Transverse colon (tissue), 4 donors: ENCODE measurements at places on chromosomes 11 and 22. TPM values are rescaled to one million over a fixed set of nuclear protein-coding genes. Genes with fewer than 3 reads are reported as not detected.

DNA sequence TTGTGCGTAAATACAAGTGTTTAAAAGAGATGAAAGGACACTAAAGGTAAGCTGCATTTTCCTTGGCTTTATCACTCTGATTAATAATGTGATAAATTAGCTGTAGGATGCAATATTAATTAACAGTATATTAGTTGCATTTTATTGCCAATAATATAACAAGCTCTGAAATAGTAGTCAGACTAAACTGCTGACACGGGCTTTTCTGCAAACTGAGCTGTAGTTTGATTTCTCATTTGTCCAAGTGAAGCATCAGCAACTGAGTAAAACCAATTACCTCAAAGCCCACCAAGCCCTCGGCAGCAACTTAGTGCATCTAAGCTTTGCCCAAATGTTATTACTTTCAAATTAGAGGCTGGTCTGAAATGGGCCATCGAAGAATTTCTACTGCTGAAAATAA is 33.5 kb downstream of the ARL14EP start:
- no peaks in the 10 kb centered on the region for H3K4me1 ChIP-seq
- H3K4me3 ChIP-seq, result no peak overlapping the region
- no peaks in the 10 kb centered on the region for H3K27me3 ChIP-seq
- H3K27ac ChIP-seq, result no peak overlapping the region

- peaks cover 12% of the 10 kb centered on the region for H3K4me1 ChIP-seq
- no peak overlapping the region for H3K4me3 ChIP-seq
- no peak for DNase-seq
- no peaks in the 10 kb centered on the region for H3K27me3 ChIP-seq
- H3K27ac ChIP-seq, result no peak overlapping the region
Observed at GRCh38 chr22:18096823-18097222, 13.8 kb upstream of the TUBA8 start.

The RGL4 gene
- total RNA-seq, result not detected

The CCDC73 gene
- total RNA-seq, result not detected

- H3K4me1 ChIP-seq, result peaks cover 15% of the 10 kb centered on the region
- H3K27me3 ChIP-seq, result no peaks in the 10 kb centered on the region
- H3K36me3 ChIP-seq, result no peaks in the 10 kb centered on the region
- H3K27ac ChIP-seq, result no peak overlapping the region
- H3K4me3 ChIP-seq, result no peak overlapping the region
Observed at GRCh38 chr11:34316347-34317035, 41.3 kb downstream of the ABTB2 start.

- no peak overlapping the region for H3K4me3 ChIP-seq
- no peaks in the 10 kb centered on the region for H3K36me3 ChIP-seq
- H3K4me1 ChIP-seq, result peaks cover 15% of the 10 kb centered on the region
- no peak for DNase-seq
Observed at GRCh38 chr11:129191649-129192048, 476 bp downstream of the ARHGAP32 start.

The CNGA4 gene
- 0.14 TPM for total RNA-seq

GRCh38 chr22:35575116-35575748 is 34.6 kb downstream of the RASD2 start:
- H3K27ac ChIP-seq, result no peak overlapping the region
- H3K4me1 ChIP-seq, result no peaks in the 10 kb centered on the region
- no peaks in the 10 kb centered on the region for H3K27me3 ChIP-seq
- no peak overlapping the region for H3K4me3 ChIP-seq

DNA sequence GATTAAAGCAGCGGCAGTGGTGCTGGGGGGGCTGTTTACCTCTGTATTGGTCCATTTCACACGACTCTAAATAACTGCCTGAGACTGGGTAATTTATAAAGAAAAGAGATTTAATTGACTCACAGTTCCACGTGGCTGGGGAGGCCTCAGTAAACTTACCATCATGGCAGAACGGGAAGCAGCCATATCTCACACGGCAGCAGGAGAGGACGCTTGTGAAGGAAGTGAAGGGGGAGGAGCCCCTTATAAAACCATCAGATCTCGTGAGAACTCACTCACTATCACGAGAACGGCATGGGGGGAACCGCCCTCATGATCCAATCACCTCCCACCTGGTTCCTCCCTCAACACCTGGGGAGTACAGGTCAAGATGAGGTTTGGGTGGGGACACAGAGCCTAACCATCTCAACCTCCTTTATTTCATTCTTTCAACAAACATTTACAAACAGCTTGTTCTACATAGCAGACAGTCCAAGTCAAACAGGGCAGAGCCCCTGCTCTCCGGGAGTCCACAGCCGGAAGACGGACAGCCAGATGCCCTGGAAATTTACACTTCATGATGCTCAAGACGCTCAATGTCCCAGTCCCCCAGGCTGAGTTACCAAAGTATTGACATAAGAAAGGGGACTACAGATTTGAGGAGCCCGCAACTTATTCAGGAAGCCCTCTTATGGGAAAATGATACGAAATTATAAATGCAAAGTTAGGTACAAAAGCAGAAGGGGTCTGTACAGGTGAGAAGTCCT is 26.3 kb upstream of the HMGXB4 start:
- H3K4me3 ChIP-seq, result no peak overlapping the region
- peak; percentile 17 for DNase-seq
- peaks cover 30% of the 10 kb centered on the region for H3K27me3 ChIP-seq
- H3K27ac ChIP-seq, result no peak overlapping the region
- H3K36me3 ChIP-seq, result no peaks in the 10 kb centered on the region

DNA sequence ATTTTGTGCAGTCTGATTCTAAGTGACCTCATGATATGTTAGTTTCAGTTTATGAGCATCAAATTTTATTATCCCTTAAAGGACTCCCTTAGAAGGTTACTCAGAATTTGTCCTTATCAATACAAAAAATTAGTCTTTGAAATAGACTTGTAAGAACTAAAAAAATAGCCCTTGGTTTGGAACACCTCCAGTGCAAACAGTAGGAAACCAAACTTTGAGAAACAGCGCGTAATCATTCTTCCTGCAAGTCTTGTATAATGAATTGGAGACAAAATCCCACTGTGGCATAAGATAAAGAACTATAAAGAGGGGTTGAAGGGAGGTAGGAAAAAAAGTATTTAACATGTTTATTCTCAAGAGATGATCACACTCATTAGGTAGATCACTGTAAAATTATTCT is 10.8 kb upstream of the MSANTD4 start:
- H3K27ac ChIP-seq, result no peak overlapping the region
- no peak overlapping the region for H3K4me3 ChIP-seq
- no peaks in the 10 kb centered on the region for H3K36me3 ChIP-seq
- H3K4me1 ChIP-seq, result no peaks in the 10 kb centered on the region
- H3K27me3 ChIP-seq, result peaks cover 7% of the 10 kb centered on the region

The OR8A1 gene
- not detected for total RNA-seq

- no peak overlapping the region for H3K27ac ChIP-seq
- H3K27me3 ChIP-seq, result no peaks in the 10 kb centered on the region
- H3K36me3 ChIP-seq, result no peaks in the 10 kb centered on the region
- no peak for DNase-seq
Observed at GRCh38 chr11:73145986-73146575, 4.0 kb upstream of the FCHSD2 start.

- H3K27me3 ChIP-seq, result no peaks in the 10 kb centered on the region
- no peak overlapping the region for H3K4me3 ChIP-seq
- DNase-seq, result no peak
- H3K27ac ChIP-seq, result no peak overlapping the region
- no peaks in the 10 kb centered on the region for H3K4me1 ChIP-seq
Observed at GRCh38 chr11:35911616-35912165, 32.2 kb upstream of the LDLRAD3 start.

DNA sequence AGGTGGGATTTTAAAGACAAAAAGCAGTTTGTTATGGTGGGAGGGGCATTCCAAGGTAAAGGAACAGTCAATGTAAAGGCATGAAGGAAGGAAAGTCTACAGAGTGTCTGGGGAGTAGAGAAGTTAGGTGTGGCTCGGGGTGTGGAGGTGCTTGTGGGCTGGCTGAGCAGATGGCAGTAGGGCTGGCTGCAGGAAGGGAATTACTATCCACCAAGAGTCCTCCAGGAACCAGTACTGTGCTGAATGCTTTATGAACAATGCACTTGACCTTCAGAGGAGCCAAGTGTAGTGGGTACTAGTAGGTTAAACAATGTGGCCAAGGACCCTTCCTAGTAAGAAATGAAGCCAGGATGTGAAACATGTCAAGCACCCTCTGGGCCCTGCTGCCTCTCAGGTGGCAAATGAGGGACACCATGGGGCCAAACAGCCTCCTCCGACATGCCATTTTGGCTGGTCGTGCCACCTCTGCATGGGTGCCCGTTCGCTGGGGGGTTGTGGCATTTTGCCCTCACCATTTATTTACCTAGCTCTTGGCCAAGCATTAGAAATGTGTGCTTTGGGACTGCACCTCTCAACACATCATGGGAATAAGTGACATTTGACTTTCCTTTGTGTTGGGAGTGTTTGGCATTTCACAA is 123.6 kb upstream of the TENM4 start:
- H3K27ac ChIP-seq, result no peak overlapping the region
- no peaks in the 10 kb centered on the region for H3K36me3 ChIP-seq
- H3K27me3 ChIP-seq, result no peaks in the 10 kb centered on the region
- no peak for DNase-seq
- H3K4me3 ChIP-seq, result no peak overlapping the region

The RASSF10 gene
- 0.48 TPM for total RNA-seq

The TUBA8 gene
- not detected for total RNA-seq

DNA sequence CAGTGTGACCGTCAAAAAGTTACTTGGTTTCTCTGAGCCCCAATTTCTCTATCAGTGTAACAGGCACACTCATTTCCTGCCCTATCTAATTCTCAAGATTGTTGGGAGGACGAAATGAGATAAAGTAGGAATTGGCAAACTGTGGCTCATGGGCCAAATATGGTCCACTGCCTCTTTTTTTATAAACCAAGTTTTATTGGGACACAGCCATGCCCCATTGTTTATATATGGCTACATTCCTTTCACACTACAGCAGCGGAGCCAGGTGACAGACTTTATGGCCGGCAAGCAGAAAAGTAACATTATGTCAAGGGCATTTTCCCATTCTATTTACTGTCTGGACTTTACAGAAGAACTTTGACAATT is 116.7 kb upstream of the TIMP3 start:
- no peaks in the 10 kb centered on the region for H3K36me3 ChIP-seq
- no peaks in the 10 kb centered on the region for H3K27me3 ChIP-seq
- H3K4me1 ChIP-seq, result no peaks in the 10 kb centered on the region
- no peak overlapping the region for H3K4me3 ChIP-seq
- no peak for DNase-seq

GRCh38 chr22:38963872-38964271 is 6.5 kb downstream of the APOBEC3A start:
- H3K27ac ChIP-seq, result no peak overlapping the region
- DNase-seq, result peak; percentile 94
- no peak overlapping the region for H3K4me3 ChIP-seq
- no peaks in the 10 kb centered on the region for H3K36me3 ChIP-seq

- H3K4me3 ChIP-seq, result no peak overlapping the region
- no peak overlapping the region for H3K27ac ChIP-seq
- no peaks in the 10 kb centered on the region for H3K36me3 ChIP-seq
- H3K4me1 ChIP-seq, result no peaks in the 10 kb centered on the region
- peaks cover 60% of the 10 kb centered on the region for H3K27me3 ChIP-seq
- DNase-seq, result no peak
Observed at GRCh38 chr11:1447845-1448825, 38.4 kb downstream of the MOB2 start.

DNA sequence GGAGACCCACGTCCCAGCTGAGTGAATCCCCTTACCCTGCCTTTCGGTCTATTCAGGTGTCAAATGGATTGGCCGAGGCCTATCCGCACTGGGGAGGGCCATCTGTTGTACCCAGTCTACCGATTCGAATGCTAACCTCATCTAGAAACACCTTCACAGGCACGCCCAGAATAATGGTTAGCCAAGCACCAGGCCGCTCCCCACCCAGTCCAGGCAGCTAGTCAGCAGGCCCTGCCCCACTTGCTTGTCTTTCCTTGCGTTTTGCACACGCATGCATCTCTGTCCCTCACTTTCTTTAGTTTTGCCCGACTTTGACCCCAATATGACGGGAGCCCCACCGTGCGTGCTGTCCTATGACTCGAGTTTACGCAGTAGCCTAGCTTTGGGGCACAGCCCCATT is 31.7 kb downstream of the PARVB start:
- no peaks in the 10 kb centered on the region for H3K27me3 ChIP-seq
- no peak for DNase-seq
- H3K4me1 ChIP-seq, result peaks cover 6% of the 10 kb centered on the region
- no peak overlapping the region for H3K27ac ChIP-seq

DNA sequence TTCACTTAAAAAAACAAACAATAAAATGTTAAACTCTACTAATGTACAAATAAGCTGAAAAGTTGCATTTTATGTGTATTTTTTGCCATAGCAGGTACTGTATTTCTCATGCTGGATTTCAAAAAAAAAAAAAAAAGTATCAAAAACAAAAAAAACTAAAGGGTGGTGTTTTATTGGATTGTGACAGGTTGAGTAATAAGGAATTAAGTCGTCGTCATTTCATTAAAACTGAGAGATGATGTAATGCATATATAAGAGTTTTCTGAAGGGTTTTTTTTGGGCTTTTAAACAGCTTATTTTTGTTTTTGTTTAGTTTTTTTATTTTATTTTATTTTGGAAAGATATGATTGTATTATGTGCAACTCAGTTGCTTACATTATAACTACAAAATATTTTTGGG is 10.9 kb upstream of the ADSL start:
- H3K4me1 ChIP-seq, result peaks cover 2% of the 10 kb centered on the region
- H3K27ac ChIP-seq, result no peak overlapping the region
- H3K4me3 ChIP-seq, result no peak overlapping the region
- H3K27me3 ChIP-seq, result no peaks in the 10 kb centered on the region

GRCh38 chr22:26326803-26327202 is 102.3 kb upstream of the ASPHD2 start:
- peaks cover 6% of the 10 kb centered on the region for H3K27me3 ChIP-seq
- H3K4me1 ChIP-seq, result no peaks in the 10 kb centered on the region
- H3K36me3 ChIP-seq, result no peaks in the 10 kb centered on the region
- no peak overlapping the region for H3K4me3 ChIP-seq
- DNase-seq, result peak; percentile 15
- H3K27ac ChIP-seq, result no peak overlapping the region

DNA sequence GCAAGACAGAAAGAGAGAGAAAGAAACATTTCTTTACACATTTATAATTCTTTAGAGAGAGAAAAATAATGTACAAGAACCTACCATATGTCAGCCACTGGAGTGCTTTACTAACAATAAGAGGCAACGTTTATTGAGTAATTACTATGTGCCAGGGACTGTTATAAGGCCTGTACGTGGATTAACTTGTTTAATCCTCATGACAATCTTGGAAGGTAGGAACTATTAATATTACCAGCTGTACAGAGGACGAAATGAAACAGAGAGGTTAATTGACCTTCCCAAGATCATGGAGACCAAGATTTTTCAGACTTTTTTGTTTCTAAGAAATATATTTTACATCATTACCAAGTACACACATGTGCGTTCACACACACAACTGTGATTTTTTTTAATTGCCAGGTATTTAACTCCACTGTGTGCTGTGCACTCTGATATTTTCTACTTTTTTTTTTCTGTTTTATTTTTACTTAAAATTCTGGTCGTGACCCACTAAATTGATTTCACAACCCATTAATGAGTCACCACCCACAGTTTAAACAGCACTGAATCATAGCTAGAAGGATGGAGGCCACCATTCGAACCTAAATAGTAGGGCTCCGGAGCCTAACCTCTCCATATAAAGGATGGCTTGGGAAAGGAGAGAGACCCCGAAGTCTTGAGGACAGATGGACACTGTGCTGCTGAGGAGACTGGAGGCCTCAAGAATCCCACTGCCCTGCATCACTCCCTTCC is 21.4 kb downstream of the CREB3L1 start:
- no peaks in the 10 kb centered on the region for H3K27me3 ChIP-seq
- no peak overlapping the region for H3K4me3 ChIP-seq
- peak overlapping the region; percentile 26 for H3K27ac ChIP-seq
- H3K36me3 ChIP-seq, result no peaks in the 10 kb centered on the region
- no peak for DNase-seq
